ENCODE measurements at places on chromosomes 16 and 17. TPM values are rescaled to one million over a fixed set of nuclear protein-coding genes. Genes with fewer than 3 reads are reported as not detected.

CDH13 gene
- total RNA-seq: 115 TPM

TM4SF5 gene
- total RNA-seq: not detected

MNT gene
- total RNA-seq: 9.5 TPM

KRTAP4-6 gene
- not detected for total RNA-seq

HOXB4 gene
- total RNA-seq: 0.35 TPM

MYH10 gene
- 90.8 TPM for total RNA-seq

MPDU1 gene
- total RNA-seq: 59.0 TPM

MYH11 gene
- 0.94 TPM for total RNA-seq

NPIPA2 gene
- not detected for total RNA-seq

PHAF1 gene
- 12.0 TPM for total RNA-seq

CBX2 gene
- total RNA-seq: 0.23 TPM

GP1BA gene
- not detected for total RNA-seq

TNS4 gene
- not detected for total RNA-seq

FAM83G gene
- 14.3 TPM for total RNA-seq

SEPTIN1 gene
- total RNA-seq: 0.15 TPM

KCTD13 gene
- total RNA-seq: 4.9 TPM

ASIC2 gene
- total RNA-seq: not detected

HLF gene
- under 0.01 TPM for total RNA-seq

EMP2 gene
- 11.6 TPM for total RNA-seq

TAC4 gene
- not detected for total RNA-seq

RAB11FIP4 gene
- total RNA-seq: 18.3 TPM

FGF11 gene
- 2.6 TPM for total RNA-seq

CLDN9 gene
- total RNA-seq: not detected

C1QTNF8 gene
- total RNA-seq: not detected

HYDIN gene
- total RNA-seq: 0.12 TPM

TP53TG3B gene
- 0.08 TPM for total RNA-seq

UNK gene
- total RNA-seq: 10.4 TPM

ABCA10 gene
- 7.1 TPM for total RNA-seq

TBC1D24 gene
- total RNA-seq: 12.9 TPM

FBXO39 gene
- 0.82 TPM for total RNA-seq

DOC2B gene
- total RNA-seq: not detected

PHLPP2 gene
- total RNA-seq: 4.0 TPM

PRSS27 gene
- total RNA-seq: 0.23 TPM

PPY gene
- total RNA-seq: not detected

ADGRG3 gene
- total RNA-seq: not detected

TMC6 gene
- 1.4 TPM for total RNA-seq

TRPV3 gene
- 1.8 TPM for total RNA-seq

RNF112 gene
- total RNA-seq: 1.6 TPM

MLX gene
- total RNA-seq: 33.7 TPM

MT4 gene
- not detected for total RNA-seq

SULT1A4 gene
- 0.23 TPM for total RNA-seq

CCL23 gene
- not detected for total RNA-seq

CSH2 gene
- total RNA-seq: not detected

MEOX1 gene
- under 0.01 TPM for total RNA-seq

OSGIN1 gene
- 1.6 TPM for total RNA-seq

SDR42E2 gene
- 0.08 TPM for total RNA-seq

ZACN gene
- not detected for total RNA-seq

Data from smooth muscle cell of the coronary artery (primary cell).